CD4-positive, alpha-beta T cell treated with Interleukin-1 beta for 1 hour (primary cell): ENCODE measurements at places on chromosomes 2 and 18.

- no peak for DNase-seq
These were observed 148.2 kb upstream of the GLI2 start for GRCh38 chr2:120587279-120587996.

GRCh38 chr2:67499989-67500388 is 102.9 kb downstream of the ETAA1 start:
- no peak for DNase-seq

- no peak for DNase-seq
These were observed 889 bp downstream of the ZC3H15 start for GRCh38 chr2:186486651-186487647.

DNA sequence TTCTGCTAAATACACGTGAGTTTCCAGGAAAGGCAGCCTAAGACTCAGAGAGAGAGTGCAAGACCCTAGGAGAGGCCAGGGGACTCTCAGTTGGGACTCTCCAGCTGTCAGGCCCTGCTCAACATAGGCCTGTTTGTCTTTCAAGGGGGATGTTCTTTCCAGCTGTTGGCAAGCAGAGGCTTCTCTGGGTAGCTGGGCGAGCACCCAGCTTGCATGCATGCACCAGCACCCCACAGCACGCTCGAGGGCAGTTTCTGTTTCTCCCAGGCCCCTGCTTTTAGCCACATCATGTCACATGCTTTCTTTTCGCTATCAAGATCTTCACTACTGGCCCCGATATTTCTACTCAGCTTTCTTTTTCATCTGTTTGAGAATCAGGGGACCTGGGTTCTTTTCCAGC is 479.3 kb upstream of the HS6ST1 start:
- DNase-seq, result no peak

DNA sequence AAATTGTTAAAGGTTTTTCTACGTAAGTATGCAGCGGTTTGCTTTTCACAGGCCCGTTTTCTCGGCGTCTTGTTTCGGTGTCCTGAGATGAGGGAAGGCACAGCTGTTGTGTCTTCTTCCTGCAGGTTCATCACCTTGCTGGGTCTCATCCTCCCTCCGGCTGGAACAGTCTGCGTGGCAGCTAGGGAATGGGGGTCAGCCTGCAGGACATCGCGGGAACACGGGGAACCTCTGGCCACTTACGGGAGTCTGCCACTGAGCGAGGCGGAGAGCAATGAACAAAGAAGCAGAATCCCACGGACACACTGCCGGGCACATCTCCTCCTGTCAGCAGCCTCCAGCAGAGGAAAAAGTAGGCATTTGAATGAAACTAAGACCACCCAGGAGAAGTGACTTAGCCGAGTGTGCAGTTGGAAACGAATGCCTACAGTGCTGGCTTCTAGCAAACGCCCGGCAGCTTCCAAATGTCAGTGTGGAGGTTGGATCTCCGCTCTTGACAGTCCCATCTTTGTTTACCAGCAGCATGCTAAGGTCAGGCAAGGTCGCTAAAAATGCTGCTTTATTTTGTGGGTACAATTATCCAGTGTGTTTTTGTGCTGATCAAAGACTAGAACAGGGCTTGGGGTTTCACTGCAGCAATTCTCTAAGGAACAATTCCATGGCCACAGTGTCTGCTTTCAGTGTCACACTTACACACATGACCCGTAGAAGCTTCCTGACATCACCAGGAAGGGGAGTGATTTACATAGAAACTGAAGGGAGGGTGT is 109.8 kb upstream of the SEC11C start:
- no peak for DNase-seq

DNA sequence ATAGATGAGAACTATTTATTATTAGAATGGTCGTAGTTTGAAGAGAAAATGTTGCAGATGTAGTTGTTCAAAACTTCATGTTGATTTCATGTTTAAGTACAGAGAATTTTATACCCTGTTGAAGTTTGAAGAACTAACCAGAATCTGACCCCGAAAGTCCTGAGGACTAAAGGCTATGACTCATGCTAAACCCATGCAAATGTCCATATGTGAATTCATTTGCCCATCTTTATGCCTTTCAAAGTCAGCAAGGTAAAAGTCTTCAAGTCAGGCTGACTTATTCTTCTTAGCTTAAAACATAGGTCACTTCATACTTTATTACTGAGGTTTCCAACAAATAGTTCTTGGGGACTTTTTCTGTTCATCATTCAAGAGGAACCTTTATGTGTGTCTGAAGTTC is 185.5 kb downstream of the CCDC85A start:
- no peak for DNase-seq

- no peak for DNase-seq
These were observed 23.1 kb downstream of the DDX1 start for GRCh38 chr2:15614545-15615300.

DNA sequence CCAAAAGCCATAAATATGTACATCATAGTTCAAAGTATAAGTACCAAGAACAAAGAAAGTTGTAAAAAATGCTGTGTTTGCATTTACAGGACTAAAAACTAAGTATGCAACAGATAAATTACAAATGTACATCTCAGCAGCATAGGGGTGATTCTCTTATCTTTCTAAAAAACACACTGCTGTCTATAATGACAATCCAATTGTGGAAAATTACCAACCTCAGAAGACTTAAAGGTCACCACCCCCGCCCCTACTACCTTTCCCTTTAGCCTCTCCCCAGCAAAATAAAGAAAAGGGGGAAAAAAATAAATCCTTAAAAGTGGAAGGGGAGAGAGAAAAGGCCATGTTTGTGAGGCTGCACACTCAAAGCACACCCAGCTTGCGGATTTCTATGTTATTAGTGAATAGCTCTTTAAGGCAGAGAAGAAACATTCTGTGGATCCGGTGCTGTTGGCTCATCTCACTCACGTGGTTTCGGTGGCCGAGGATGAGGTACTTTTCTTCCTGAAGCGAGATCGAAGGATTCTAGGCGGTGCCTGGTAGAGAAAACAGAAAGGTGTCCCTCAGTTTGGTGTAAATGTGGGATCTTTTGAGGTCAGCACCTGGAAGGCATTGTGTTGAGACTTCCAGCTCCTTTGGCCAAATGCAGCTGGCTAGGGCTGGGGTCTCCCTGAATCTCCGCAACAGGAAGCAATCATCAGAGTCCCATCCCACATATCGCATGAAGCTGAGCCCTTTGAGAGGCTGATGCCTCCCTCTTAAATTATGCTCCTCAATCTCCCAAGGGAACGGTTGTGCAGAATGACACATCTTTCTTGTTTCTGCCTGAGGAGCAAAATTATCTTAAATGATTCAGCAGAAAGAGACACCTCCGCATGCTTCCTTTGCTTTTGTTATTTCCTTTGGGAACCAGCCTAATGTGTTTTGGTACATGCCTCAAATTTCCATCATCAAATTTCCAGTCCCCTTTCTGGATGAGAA is 17.6 kb downstream of the MRPL35 start:
- DNase-seq, result no peak

GRCh38 chr2:167333245-167333644 is 445.0 kb downstream of the XIRP2 start:
- no peak for DNase-seq

DNA sequence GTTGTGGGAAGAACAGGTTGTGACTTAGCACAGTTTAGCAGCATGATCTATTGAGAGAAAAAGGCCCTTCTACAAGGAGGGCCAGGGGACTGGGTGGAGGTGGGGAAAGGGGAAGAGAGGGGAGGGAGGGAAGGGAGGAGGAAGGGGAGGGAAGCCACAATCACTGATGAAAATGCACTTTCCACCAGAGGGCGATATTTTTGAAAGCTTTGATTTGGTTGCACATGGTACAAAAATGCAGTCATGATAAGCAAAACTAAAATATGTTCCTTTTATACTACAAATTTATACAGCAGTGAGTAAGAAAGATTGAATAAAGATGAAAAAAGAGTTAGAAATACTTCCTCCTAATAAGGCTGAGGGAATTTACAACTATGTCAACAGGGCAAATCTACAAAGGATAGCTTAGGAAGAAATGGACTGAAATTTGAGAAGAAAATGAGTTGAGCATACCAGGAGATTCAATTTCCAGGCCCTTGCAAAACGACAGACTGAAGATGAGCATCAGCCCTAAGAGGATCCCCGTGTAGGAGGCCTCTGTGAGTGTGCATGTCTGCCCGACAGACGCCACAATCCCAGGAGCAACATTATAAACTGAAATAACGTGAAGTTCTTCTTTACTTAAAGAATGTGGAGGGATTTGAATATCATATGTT is 17.2 kb downstream of the SH3YL1 start:
- DNase-seq, result peak; percentile 50

DNA sequence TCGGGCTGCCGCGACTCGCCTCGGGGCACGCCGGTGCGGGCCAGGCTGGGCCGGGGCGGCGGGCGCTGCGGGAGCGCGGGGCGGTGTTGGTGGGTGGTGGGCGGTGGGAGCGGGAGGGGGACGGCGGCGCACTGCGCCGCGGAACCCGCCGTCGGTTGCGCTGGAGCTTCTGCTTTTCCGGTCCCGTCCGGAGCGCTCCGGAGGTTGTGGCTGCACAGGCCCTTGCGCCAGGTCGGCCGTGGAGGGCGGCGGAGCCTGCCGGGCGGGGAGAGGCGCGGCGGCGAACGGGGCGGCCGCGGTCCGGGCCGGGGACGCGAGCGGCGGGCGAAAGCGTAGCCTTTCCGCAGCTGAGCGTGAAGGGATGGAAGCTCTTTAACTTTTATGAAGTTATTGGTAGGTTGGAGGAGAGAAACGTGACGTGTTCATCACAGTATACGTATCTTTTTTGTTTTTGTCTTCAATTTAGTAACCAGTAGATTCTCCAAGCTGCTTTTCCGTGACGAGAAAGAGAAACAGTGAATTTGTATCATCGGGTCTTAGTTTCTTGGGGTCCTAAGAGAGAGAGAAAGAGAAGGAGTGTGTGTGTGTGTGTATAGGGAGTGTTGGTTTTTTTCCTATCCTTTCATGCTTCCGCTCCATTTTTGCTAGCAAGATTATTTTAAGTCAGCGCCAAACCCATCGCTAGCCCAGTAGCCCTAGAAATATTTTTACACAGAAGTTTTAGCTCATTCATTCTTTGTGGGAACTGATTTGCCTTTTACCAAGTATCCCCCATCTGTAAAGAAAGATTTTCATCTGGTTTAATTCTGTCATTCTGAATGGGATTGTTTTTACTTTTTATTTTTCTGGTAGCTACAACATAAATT is 535 bp downstream of the ATG4B start:
- peak; percentile 42 for DNase-seq

GRCh38 chr18:28132084-28132483 is 44.8 kb downstream of the CDH2 start:
- no peak for DNase-seq

DNA sequence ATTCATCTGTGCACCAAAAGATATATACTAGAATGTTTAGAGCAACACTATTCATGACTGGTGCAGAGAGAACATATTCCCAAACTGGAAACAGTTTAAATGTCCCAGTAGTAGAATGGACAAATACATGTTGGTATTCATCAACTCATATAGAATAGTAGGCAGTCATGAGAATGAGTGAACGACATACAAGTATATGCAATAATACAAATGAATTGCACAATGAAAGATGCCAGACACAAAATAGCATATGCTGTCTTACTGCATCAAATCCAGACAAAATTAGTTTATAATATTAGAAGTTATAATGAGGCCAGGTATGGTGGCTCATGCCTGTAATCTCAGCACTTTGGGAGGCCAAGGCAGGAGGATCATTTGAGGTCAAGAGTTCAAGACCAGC is 8.3 kb upstream of the PRKAG3 start:
- DNase-seq, result no peak

- no peak for DNase-seq
These were observed 1.3 kb downstream of the AMMECR1L start for GRCh38 chr2:127884436-127884835.

DNA sequence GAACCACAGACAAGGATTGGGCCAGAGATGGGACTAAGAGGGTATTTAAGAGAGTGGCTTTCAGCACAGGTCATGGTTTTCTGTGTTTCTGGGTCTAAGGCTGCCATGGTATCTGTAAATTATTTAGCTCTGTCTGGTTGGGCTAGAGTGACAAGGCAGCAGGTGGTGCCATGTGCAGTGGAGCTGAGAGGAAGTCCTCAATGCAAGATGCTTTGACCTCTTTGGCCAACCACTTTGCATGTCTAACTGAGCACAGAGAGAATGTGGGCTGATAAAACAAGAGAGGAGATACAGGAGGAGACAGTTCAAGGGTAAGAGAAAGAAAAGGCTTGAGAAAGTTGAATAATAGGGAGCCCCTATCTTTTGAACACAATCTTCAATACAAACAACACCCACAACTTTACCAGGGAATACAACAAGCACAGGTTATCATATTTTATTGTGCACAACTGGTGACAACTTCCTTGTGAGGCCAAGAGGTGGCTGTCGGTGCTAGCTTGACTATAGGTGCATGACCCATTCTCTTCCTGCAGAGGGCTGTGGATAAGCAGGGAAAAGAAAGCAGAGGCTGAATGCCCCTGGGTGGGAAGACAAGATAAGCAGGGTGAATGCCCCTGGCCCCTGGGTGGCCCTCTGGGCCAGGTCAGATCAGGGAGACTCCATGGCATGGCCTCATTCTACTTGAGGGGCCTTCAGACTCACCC is 12.3 kb downstream of the FLACC1 start:
- no peak for DNase-seq

DNA sequence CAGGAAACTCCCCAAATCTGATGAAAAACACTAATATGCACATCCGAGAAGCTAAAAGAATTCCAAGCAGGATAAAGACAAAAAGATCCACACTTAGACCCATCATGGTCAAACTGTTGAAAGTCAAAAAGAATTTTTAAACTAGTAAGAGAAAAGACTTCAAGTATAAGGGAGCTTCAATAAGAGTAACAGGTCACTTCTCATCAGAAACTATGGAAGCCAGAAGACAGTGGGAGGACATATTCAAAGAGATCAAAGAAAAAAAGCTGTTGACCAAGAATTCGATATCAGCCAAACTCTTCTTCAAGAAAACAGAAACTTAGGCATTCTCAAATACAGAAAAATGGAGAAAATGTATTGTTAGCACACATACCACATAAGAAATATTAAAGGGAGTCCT is 50.4 kb downstream of the ZC3H8 start:
- no peak for DNase-seq

- no peak for DNase-seq
These were observed 4.3 kb downstream of the UGT1A9 start for GRCh38 chr2:233676046-233676445.

- peak; percentile 19 for DNase-seq
These were observed 105.5 kb downstream of the ZEB2 start for GRCh38 chr2:144414324-144414845.

DNA sequence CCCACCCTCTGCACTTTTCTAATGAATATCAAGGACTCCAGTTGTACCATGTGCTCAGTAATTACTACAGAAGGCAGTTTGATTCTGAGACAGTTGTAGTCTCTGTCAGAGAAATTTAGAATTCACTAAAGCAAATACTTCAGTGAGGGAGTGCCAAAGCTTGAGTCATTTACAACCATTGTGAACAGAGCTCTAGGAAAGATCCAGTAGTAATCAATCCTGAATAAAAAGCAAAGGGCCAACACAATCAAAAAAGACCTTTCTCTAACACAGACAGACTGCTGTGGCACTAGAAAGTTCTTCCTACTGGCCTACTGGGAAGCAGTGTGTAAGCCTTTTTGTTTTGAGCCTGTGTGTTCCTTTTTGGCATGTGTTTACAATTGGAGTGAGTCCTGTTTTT is 135.6 kb upstream of the UNC80 start:
- no peak for DNase-seq

DNA sequence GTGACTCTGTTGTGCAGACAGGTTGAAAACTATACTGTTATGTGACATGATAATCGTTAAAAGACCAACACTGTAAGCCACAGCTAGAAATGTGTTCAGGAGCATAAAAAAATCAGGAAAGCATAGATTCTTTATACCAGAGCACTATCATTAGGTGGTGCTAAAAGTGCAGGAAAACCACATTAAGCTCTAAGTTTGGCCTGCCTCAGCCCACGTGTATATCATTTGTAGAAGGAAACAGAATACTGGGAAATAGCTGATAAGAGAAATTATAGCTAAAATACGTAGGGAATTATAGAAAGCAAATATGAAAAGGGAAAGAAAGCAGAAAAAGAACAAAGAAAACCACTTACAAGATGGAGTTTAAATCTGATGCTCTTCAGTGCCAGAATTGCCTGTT is 26.5 kb upstream of the C2orf74 start:
- peak; percentile 30 for DNase-seq
